Thymus (tissue), 14 donors: ENCODE measurements at places on chromosomes 2 and 18. TPM values are rescaled to one million over a fixed set of nuclear protein-coding genes. Genes with fewer than 3 reads are reported as not detected.

DNA sequence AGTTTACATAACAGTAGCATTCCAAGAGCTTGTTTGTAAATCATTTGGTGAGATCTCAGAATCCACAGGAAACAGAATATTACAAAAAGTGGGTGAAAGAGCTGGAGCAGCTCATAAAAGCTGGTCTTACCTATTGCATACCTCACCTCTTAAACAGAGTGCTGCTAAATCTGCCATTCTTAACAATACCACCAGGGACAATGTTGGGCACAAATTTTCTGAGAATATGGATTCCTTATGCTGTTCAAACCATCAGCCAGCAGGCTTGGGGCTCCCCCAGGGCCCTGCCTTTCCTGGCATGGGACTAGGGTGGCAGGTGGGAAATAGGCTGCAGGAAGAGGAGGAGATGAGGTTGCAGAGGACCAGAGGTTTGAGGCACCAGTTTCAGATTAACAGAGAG lies 55.6 kb downstream of the TGFA start:
- DNase-seq = no peak

DNA sequence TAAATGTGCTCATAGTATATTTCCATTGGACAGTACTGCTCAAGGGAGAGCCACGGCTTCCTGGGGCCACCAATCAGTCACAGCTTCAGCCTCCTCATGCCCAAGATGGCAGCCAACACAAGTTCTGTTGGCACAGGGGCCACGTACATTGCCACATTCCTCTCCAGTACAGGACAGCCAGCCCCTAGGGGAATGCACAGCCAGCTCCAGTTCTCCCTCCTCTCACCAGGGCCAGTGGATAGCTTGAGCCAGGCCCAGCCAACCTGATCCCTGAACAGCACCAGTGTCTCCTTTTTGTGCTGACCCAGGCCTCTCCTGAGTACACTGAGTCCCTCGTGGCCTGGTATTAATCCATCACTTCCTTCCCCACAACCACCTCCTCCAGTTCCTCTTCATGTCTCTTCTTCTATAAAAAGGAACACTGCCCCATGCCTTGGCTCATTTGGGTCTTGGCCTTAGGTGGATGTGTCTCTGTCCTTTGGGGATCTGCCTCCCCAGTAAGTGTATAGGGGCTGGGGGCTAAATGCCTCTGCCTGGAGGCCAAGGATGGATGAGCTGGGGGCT lies 168.7 kb downstream of the TNS1 start:
- no peak for DNase-seq

GRCh38 chr2:237435844-237436587 lies 22.1 kb upstream of the COL6A3 start:
- DNase-seq = no peak

GRCh38 chr2:41610501-41611190 lies 437.2 kb upstream of the PKDCC start:
- DNase-seq = no peak

DNA sequence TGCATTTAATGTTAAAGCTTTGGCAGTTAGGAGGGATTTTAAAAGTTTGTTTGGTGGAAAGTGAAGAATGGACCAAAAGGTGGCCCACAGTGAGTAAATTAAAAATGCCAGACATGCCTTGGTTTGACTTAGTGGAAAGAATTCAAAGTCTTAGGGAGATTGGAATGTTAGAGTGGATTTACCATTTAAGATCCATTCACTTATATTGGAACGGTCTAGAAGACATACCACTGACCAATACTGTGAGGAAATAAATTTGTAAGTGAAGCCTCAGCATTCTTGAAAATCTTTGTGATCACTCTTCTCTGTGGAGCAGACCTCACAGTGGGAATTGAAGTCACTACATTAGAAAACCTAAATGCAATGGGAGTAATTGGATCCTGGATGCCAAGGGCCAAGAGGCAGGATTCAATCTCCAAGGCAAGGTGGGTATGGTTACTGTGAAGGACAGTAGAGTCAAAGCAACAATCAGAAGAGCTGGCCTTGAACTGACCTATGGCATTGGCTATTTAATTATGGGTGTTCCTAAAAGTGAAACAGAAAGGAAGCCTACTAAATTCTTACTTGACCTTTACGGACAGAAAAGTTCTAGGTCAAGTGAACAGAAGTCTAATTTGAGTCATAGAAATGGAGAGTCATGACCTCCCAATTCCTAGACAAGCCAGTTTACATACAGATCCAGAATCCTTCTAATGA lies 40.2 kb upstream of the VRK2 start:
- DNase-seq = no peak

MRPL53 gene
- 67.7 TPM for polyA plus RNA-seq

SERPINB8 gene
- polyA plus RNA-seq = 11.2 TPM

- no peak for DNase-seq
Observed at GRCh38 chr2:115299199-115299598, 856.8 kb downstream of the DPP10 start.

DNA sequence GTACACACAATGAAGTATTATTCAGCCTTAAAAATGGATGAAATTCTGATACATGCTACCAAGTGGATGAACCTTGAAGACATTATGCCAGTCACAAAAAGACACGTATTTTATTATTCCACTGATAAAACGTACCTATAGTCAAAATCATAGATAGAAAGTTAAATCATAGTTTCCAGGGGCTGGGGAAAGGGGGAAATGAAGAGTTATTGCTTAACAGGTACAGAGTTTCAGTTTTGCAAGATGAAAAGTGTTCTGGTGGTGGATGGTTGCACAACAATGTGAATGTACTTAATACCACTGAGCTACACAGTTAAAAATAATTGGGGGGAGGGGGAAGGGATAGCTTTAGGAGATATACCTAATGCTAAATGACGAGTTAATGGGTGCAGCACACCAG lies 279.0 kb upstream of the STON1 start:
- no peak for DNase-seq
